ENCODE measurements at places on chromosomes 11 and 22. TPM values are rescaled to one million over a fixed set of nuclear protein-coding genes. Genes with fewer than 3 reads are reported as not detected.

The KIRREL3 gene
- not detected for total RNA-seq

GRCh38 chr22:19535001-19535400, 10.8 kb upstream of the CLDN5 start:
- no peaks in the 10 kb centered on the region for H3K4me1 ChIP-seq
- no peaks in the 10 kb centered on the region for H3K36me3 ChIP-seq
- no peaks in the 10 kb centered on the region for H3K27me3 ChIP-seq
- H3K27ac ChIP-seq = no peak overlapping the region

The OR4S2 gene
- not detected for total RNA-seq

DNA sequence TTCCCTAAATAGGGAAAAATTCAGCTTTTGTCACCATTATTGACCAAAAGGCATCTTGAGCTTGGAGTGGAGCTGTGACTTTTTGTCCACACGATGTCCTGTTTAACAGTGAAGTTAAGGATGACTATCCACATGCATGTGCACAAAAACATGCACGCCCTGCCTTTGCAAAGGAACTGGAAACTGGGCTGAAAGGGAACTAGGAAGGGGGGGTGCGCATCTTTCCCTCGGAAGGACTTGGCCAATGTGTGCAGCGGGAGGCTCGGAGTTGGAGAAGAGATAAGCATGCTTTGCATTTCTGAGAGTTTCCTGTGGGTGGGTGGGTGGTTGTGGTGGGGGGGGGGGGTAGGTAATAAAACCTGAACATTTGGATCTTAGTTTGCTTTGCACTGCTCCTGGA, 411 bp upstream of the KIRREL3 start:
- no peaks in the 10 kb centered on the region for H3K36me3 ChIP-seq
- H3K27ac ChIP-seq = no peak overlapping the region
- H3K4me1 ChIP-seq = no peaks in the 10 kb centered on the region
- H3K27me3 ChIP-seq = peaks cover 41% of the 10 kb centered on the region

DNA sequence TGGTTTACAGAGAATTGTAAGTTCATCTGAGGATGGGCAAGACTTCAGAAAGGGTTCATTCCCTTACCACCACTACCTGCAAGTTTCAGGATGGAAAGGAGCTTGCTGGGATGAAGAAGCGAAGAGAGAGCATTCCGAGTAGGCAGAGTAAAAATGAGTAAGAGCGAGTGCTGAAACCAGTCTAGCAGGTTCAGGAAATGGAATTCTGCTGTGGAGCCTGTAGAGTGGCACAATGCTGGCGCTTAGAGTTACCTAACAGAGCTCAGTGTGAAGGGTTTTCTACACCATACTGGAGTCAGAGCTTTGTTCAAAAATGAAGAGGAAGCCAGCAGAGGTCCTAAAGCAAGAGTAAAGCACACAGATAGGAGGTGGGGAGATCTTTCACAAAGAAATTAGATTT, 179.2 kb upstream of the ZC3H12C start:
- H3K36me3 ChIP-seq = no peaks in the 10 kb centered on the region
- H3K27me3 ChIP-seq = peaks cover 2% of the 10 kb centered on the region
- H3K4me3 ChIP-seq = no peak overlapping the region

- no peaks in the 10 kb centered on the region for H3K4me1 ChIP-seq
- H3K27me3 ChIP-seq = no peaks in the 10 kb centered on the region
- no peaks in the 10 kb centered on the region for H3K36me3 ChIP-seq
Observed at GRCh38 chr11:75301131-75301530, 50.3 kb downstream of the ARRB1 start.

DNA sequence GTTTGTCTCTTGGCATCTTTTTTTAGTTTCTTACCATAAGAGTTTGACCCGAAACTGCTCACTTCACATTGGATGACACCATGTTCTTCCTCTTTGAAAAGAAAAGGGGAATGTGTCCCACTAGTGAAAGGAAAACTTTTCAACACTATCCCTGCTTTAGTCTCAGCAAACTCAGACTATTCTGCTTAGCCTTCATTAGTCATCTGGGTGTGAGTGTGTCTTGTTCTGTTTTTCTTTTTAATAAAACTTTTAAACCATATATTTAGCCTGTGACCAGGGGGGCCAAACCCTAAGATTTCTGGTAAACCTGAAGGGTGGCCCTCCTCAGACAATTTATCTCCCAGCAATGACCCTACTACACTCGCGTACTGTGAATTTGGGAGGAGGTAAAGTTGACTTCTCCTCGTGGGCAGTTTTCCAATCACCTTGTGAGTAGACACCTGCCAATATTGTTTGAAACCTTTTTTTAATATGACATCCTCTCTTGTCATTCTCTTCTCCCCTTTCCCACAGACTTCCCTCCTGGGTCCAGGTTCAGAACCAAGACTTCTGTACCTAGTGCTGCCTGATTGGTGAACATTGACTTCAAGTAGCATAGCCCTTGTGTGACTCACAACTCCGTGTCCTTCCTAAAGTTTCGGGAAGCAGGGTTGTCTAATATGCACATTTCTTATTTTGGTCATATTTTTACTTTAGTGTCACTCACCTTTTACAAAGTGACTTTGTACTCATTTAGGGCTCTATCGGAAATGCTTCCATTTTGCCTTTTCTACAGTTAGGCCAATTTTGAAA, 39.9 kb downstream of the DBX1 start:
- no peaks in the 10 kb centered on the region for H3K36me3 ChIP-seq
- no peaks in the 10 kb centered on the region for H3K27me3 ChIP-seq
- no peak overlapping the region for H3K27ac ChIP-seq
- DNase-seq = no peak
- H3K4me3 ChIP-seq = no peak overlapping the region

DNA sequence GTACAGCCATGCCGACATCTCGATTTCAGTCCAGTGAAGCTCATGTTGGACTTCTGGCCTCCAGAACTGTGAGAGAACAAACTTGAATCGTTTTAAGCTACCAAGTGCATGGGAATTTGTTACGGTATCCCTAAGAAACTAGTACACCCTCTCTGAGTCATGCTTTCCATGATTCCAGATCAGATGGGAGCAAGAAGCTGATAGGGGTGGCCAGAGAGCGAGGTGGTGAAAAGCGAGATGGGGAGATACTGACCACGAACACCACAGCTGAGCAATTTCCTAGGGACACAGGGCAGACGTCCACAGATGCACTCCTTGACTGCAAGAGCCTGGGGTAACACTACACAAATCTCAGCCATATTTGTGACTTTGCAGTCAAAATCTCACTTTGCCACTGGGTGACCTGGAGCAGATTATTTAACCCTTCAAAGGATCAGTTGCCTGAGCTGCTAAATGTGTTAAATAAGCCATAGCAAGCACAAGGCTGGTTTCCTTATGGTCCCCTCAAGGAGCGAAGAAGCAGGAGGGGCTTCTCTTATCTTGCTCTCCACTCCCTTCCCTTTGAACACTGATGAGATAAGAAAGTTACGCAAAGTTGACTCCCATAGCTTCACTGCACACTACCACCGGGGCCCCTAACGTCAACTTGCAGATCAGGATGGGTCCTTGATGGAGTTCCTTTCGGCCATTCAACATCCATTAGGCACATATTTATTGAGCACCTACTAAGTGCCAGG, 22.6 kb upstream of the RCN1 start:
- H3K4me3 ChIP-seq = no peak overlapping the region
- H3K36me3 ChIP-seq = no peaks in the 10 kb centered on the region
- H3K27ac ChIP-seq = no peak overlapping the region
- DNase-seq = no peak
- H3K4me1 ChIP-seq = no peaks in the 10 kb centered on the region
- H3K27me3 ChIP-seq = peaks cover 10% of the 10 kb centered on the region

- no peaks in the 10 kb centered on the region for H3K27me3 ChIP-seq
- no peak overlapping the region for H3K27ac ChIP-seq
- no peaks in the 10 kb centered on the region for H3K36me3 ChIP-seq
- H3K4me3 ChIP-seq = no peak overlapping the region
- no peak for DNase-seq
Observed at GRCh38 chr11:86415026-86415425, 40.3 kb downstream of the CCDC81 start.

GRCh38 chr11:119763071-119763728, 34.2 kb upstream of the NECTIN1 start:
- H3K4me1 ChIP-seq = no peaks in the 10 kb centered on the region
- H3K36me3 ChIP-seq = no peaks in the 10 kb centered on the region
- H3K27me3 ChIP-seq = no peaks in the 10 kb centered on the region
- no peak overlapping the region for H3K4me3 ChIP-seq

DNA sequence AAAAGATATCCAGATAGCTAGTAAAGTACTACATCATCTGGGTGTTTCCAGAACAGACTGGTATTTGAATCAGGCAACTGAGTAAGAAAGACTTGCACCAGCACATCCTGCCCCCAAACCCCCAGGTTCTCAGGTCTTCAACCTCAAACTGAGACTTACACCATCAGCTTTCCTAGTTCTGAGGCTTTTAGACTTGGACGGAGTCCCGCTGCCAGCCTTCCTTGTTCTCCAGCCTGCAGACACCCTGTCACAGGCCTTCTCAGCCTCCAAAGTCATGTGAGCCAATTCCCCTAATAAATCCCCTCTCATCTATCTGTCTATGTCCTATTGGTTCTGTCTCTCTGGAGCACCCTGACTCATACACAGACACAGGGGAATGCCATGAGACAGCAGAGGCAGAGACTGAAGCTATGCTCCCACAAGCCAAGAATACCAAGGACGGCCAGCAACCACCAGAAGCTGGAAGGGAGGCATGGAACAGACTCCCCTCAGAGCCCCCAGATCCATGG, 10.9 kb downstream of the SMCO4 start:
- H3K36me3 ChIP-seq = no peaks in the 10 kb centered on the region
- H3K4me3 ChIP-seq = no peak overlapping the region

The DGCR6 gene
- total RNA-seq = 6.5 TPM

The MISFA gene
- 1.1 TPM for total RNA-seq

The PPFIBP2 gene
- 10.6 TPM for total RNA-seq

DNA sequence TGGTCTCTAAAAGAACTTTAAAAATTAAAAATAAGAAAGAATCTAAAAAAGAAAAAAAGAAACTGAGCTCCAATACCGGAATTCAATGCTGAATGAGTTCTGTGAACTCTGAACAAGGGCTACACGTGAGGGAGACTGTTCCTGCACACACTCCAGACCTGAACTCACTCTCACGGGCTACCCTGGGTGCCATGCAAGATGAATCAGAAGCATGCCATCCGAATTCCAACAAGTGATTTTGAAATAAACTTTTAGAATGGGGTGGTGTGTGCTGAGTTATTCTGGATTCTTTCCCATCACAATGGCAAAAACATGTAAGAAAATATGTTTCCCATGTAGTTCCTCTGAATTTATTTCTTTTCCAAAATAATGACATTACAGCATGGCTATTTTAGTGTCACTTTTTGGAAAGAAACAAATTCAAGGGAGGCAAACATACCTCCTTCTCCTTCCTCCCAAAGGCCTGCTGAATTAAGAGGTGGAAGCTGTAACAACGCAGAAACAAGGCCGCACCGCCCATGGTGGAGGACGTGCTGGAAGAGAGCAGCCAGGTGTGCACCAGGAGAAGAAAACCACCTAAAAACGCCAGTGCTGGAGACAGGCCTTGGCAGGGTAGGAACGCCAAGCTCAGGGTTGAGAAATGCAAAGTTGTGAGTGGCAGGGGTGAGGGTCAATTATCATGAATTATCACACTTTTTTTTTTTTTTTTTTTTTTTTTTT, 63.2 kb upstream of the ARFGAP3 start:
- H3K27me3 ChIP-seq = no peaks in the 10 kb centered on the region
- no peak overlapping the region for H3K27ac ChIP-seq
- no peaks in the 10 kb centered on the region for H3K4me1 ChIP-seq
- H3K4me3 ChIP-seq = no peak overlapping the region
- H3K36me3 ChIP-seq = no peaks in the 10 kb centered on the region

The DCUN1D5 gene
- total RNA-seq = 16.2 TPM

- H3K4me3 ChIP-seq = no peak overlapping the region
- H3K27ac ChIP-seq = no peak overlapping the region
- H3K36me3 ChIP-seq = no peaks in the 10 kb centered on the region
- H3K4me1 ChIP-seq = no peaks in the 10 kb centered on the region
- DNase-seq = no peak
- H3K27me3 ChIP-seq = no peaks in the 10 kb centered on the region
Observed at GRCh38 chr11:34036456-34036855, 15.1 kb upstream of the CAPRIN1 start.

GRCh38 chr22:30902496-30903357, 65.8 kb downstream of the MORC2 start:
- H3K27ac ChIP-seq = no peak overlapping the region
- DNase-seq = no peak
- H3K36me3 ChIP-seq = peaks cover 20% of the 10 kb centered on the region
- no peaks in the 10 kb centered on the region for H3K4me1 ChIP-seq
- H3K27me3 ChIP-seq = no peaks in the 10 kb centered on the region

DNA sequence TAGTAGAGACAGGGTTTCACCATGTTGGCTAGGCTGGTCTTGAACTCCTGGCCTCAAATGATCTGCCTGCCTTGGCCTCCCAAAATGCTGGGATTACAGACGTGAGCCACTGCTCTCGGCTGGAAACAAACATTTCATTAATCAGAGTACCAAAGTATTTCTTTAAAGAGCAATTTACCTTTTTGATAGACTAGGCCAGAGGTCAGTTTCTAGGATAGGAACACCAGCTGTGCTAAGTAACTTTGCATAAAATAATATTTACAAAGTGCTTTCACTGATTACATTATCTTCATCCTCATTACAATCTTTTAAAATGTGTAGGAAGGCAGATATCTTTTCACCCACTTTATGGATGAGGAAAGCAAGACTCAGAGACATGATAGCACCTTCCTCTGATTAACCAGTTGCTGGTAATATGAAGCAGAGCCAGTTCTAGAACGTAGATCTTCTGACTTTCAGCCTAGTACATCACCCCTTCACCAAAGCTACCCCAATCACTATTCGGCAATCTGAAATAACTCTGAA, 355.2 kb downstream of the SOX6 start:
- H3K4me3 ChIP-seq = no peak overlapping the region
- no peak overlapping the region for H3K27ac ChIP-seq
- no peaks in the 10 kb centered on the region for H3K4me1 ChIP-seq
- H3K36me3 ChIP-seq = no peaks in the 10 kb centered on the region

DNA sequence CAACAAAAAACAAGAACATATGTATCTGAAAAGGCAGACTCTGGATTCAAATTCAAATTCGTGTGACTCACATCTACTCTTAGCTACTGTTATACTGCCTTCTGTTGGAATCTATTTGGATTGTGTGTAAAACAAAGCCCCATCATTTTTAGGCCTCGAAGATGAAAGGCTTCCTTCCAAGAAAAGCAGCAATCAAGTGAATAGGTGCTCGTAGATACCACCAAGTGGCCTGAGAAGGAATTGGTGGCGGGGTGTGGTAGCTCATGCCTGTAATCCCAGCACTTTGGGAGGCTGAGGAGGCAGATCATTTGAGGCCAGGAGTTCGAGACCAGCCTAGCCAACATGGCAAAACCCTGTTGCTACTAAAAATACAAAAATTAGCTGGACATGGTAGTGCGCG, 4.2 kb downstream of the GRAMD1B start:
- H3K27me3 ChIP-seq = no peaks in the 10 kb centered on the region
- peaks cover 14% of the 10 kb centered on the region for H3K4me1 ChIP-seq
- no peaks in the 10 kb centered on the region for H3K36me3 ChIP-seq

The SOX6 gene
- total RNA-seq = 0.05 TPM

DNA sequence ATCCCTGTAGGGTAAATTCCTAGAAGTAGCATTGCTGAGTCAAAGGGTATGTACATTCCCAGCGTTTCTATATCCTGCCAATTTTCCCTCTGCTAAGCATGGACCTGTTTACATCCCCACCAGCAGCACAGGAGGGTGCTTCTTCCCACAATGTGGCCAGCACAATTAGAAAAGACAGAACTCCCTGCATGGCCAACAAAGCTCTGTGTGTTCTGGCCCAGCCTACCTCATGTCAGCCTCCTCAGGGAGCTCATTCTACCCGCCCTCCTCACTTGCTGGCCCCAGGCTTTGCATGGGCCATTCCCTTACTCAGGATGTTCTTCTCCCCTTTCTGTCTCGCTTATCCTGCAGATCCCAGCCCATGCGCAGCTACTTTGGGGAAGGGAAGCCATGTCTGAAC, 186.1 kb downstream of the DSCAML1 start:
- H3K4me1 ChIP-seq = no peaks in the 10 kb centered on the region
- H3K27me3 ChIP-seq = no peaks in the 10 kb centered on the region
- no peak overlapping the region for H3K27ac ChIP-seq
- H3K36me3 ChIP-seq = no peaks in the 10 kb centered on the region
- DNase-seq = no peak
- no peak overlapping the region for H3K4me3 ChIP-seq

Measured in CD4-positive, CD25-positive, alpha-beta regulatory T cell (primary cell).